Stromal cell of bone marrow (primary cell): ENCODE measurements at places on chromosomes 4 and X.
A peak's percentile ranks its signal among the peaks of the same experiment; 100 is the strongest.

DNA sequence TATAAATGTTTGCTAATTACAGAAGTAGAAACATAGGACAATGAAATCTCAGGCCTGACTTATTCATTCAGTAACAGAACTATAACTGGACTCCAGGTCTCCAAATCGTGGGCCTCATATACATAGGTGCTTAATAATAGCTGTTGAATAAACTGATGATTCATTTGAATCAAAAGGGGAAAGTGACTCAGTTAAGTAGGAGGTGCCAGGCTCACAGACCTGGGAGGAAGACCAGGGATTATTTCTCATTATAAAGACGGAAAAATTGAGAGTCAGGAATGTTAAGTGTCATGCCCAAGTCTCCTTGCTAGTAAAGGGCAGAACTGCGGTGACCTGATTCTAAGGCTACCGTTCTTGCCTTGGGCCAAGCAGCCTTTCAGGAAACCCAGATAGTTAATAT, 131.5 kb downstream of the HS3ST1 start:
- DNase-seq, result no peak

GRCh38 chr4:5211282-5211839, 160.1 kb downstream of the STK32B start:
- no peak for DNase-seq

GRCh38 chr4:160353548-160353947, 1250.7 kb downstream of the RAPGEF2 start:
- DNase-seq, result no peak

DNA sequence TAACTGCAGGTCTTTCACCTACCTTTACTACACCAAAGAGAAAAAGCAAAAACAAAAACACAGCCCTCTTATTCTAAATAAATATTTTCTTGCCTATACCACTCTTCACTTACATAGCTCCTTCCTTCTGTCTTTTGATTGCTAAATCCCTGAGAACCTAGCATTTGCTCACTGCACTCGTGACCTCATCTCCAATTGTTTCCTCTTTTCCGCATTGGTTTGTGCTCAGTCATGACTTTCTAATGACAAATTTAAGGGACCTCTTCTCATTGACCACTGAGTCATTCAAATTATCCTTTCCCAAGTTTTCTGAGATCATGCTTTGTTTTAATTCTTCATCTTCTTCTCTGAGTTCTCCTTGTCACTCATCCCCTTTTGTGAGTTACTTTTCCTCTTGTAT, 1697.1 kb downstream of the STIM2 start:
- DNase-seq, result peak; percentile 69

- no peak for DNase-seq
These were observed 52.1 kb upstream of the NAP1L2 start for GRCh38 chrX:73266766-73267165.

GRCh38 chrX:119090627-119091026, 17.8 kb downstream of the CT47C1 start:
- no peak for DNase-seq

DNA sequence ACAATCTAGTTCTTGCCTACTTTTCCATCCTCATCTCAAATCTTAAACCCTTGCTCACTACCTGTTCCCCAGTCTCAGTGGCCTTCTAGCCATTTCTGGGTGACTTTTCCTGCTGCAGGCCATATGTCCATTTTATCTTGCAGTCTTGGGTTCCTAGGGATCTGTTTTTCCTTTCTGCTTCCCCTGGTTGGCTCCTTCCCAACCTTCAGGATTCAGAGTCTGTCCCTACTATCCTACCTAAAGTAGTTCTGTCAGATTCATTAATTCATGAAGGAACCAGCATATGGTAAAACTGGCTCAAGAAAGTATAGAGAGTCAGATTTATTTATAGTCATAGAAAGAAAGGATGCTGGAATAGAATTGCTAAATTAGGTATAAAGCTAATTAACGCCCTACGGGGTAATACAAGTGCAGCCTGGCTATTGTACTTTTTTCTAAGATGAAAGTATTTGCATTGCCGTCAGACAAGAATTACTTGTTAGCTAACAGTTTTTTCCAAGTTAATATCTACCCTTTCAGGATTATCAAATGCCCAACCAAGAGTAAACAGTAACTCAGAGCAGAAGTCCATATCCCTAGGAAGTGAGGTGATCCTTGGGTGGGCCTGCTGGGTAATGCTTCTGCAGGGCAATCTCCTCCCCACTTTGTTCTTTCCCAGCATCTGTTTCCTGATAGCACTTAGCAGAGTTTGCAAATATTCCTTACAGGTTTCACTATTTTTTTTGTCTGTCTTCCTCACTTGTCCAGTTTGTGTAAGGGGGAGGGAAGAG, 63.6 kb downstream of the REPS2 start:
- no peak for DNase-seq

DNA sequence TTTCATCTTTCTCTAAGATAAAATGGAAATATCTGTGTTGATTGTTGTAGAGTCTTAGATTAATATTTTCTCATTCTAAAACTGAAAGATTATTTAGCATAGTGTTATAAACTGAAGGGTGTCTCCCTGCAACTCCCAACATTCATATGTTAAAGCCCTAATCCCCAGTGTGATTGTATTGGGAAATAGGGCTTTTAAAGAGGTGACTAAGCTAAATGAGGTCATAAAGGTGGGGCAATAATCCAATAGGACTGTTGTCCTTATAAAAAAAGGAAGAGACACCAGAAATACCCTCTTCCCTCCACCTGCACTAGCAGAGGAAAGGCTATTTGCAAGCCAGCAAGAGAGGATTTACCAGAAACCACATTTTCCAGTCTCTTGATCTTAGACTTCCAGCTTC, 1626.4 kb downstream of the C4orf33 start:
- no peak for DNase-seq

GRCh38 chrX:65502618-65503017, 32.0 kb downstream of the LAS1L start:
- no peak for DNase-seq
